Activated CD8-positive, alpha-beta T cell treated with anti-CD3 and anti-CD28 coated beads for 36 hours (primary cell): ENCODE measurements at places on chromosomes 2 and 18. TPM values are rescaled to one million over a fixed set of nuclear protein-coding genes. Genes with fewer than 3 reads are reported as not detected.

DNA sequence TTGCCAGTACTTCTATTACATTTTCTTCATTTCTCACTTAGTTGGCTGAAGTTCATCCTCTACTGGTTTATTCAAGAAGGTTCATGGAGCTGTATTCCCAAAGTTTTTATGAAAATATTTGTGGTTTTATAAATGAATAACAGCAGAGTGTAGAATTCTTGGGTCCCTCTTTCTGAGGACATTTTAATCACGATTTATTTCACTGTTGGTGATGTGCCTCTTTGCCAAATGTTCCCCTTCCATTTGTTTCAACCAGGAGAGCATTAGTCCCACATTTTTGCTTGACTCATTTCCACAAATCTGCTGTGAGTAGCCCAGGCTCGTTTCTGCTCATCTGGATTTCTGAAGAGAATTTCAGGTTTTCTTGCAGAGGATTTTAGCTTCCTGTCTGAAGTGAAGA is 20.8 kb downstream of the COPS7B start:
- peaks cover 2% of the 10 kb centered on the region for H3K4me1 ChIP-seq
- H3K36me3 ChIP-seq: peaks cover 20% of the 10 kb centered on the region
- no peaks in the 10 kb centered on the region for H3K27me3 ChIP-seq
- no peak overlapping the region for H3K4me3 ChIP-seq
- DNase-seq: no peak
- no peak overlapping the region for H3K27ac ChIP-seq

DNA sequence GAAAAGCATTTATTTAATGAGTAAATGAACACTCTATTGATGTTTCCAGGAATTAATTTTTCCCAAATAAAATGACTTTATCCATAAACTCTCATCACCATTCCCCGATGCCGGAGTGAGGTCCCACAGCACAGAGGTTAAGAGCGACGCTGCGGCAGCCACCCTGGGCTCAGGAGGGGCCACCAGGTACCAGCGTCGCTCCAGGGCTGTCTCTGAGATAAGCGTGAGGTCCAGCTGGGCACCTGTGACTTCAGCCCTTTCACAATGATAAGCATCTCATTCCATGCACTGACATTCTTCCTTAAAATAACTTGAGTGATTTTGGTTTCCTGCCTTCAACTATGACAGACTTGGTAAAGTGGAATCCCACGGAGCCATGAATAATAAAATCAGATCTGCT is 182.1 kb downstream of the TWIST2 start:
- no peak overlapping the region for H3K27ac ChIP-seq
- H3K4me3 ChIP-seq: no peak overlapping the region
- H3K4me1 ChIP-seq: no peaks in the 10 kb centered on the region

GRCh38 chr2:10329880-10330699 is 27.4 kb downstream of the HPCAL1 start:
- peaks cover 83% of the 10 kb centered on the region for H3K4me1 ChIP-seq
- H3K27ac ChIP-seq: peak overlapping the region; percentile 91

GRCh38 chr2:133500917-133501316 is 67.3 kb downstream of the NCKAP5 start:
- no peaks in the 10 kb centered on the region for H3K27me3 ChIP-seq
- DNase-seq: no peak
- H3K27ac ChIP-seq: no peak overlapping the region
- no peak overlapping the region for H3K4me3 ChIP-seq
- no peaks in the 10 kb centered on the region for H3K36me3 ChIP-seq
- H3K4me1 ChIP-seq: no peaks in the 10 kb centered on the region

- no peak overlapping the region for H3K27ac ChIP-seq
- peaks cover 41% of the 10 kb centered on the region for H3K27me3 ChIP-seq
- peaks cover 12% of the 10 kb centered on the region for H3K4me1 ChIP-seq
- no peak overlapping the region for H3K4me3 ChIP-seq
- H3K36me3 ChIP-seq: no peaks in the 10 kb centered on the region
Observed at GRCh38 chr2:120348134-120348736, 2.3 kb downstream of the INHBB start.

DNA sequence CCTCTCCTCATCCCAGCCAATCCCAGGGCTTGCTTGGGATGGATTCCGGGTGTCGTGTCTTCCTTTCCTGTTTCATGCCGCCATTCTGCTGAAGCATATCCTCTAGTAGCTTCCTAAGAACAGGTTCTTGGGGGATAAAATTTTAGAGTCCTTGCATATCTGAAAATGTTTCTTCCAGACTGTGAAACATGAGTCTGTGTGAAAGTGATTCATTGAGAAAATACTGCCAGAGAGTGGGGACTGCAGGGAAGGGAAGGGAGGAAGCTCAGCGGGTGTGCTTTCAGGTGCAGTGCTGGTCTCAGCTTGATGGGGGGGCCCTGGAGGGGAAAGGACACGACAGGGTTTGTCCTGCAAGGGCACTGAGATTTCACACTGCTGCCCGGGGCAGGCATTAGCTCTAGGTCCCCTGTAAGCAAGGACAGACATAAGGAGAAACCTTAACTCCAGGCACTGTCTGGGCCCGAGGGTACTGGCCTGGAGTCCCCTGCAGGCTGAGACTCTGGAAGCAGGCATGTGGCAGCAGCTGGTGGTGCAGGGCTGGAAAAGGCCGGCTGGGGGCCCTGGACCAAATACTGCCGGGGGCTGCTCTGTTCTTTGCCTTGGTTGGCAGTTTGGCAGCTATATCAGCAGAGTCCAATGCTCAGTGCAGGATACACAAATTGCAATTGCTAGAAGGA is 97.6 kb upstream of the HS6ST1 start:
- no peaks in the 10 kb centered on the region for H3K36me3 ChIP-seq
- no peak overlapping the region for H3K27ac ChIP-seq
- no peaks in the 10 kb centered on the region for H3K4me1 ChIP-seq
- H3K4me3 ChIP-seq: no peak overlapping the region
- DNase-seq: no peak
- peaks cover 1% of the 10 kb centered on the region for H3K27me3 ChIP-seq

DNMT3A gene
- total RNA-seq: 97.8 TPM

- no peak for DNase-seq
- H3K27ac ChIP-seq: no peak overlapping the region
- H3K36me3 ChIP-seq: no peaks in the 10 kb centered on the region
- peaks cover 2% of the 10 kb centered on the region for H3K27me3 ChIP-seq
- no peaks in the 10 kb centered on the region for H3K4me1 ChIP-seq
- H3K4me3 ChIP-seq: no peak overlapping the region
Observed at GRCh38 chr2:15889442-15890123, 50.8 kb upstream of the MYCN start.

CENPA gene
- total RNA-seq: 32.5 TPM

PID1 gene
- not detected for total RNA-seq

DNA sequence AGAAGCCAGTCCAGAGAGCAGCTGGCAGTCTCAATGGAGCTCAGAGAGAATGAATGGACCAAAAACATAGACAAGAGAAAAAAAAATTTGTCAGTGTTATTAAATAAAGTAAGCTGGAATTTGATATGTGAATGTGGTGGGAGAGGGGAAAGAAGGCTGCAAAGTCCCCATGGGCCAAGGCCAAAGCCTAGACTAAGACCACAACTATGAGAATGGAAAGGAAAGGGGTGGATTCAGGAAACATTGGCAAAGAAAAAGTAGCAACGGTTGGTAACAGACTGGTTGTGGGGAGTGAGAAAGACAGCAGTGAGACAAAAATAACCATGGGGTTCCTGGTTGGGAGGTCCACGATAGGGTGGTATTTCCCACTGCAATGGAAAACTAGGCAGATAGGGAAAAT is 47.0 kb downstream of the ZEB2 start:
- H3K36me3 ChIP-seq: peaks cover 1% of the 10 kb centered on the region
- no peak overlapping the region for H3K27ac ChIP-seq
- H3K4me3 ChIP-seq: no peak overlapping the region
- H3K27me3 ChIP-seq: no peaks in the 10 kb centered on the region

GRCh38 chr2:41400088-41400665 is 647.6 kb upstream of the PKDCC start:
- H3K27me3 ChIP-seq: no peaks in the 10 kb centered on the region
- H3K36me3 ChIP-seq: no peaks in the 10 kb centered on the region
- no peak overlapping the region for H3K4me3 ChIP-seq
- H3K27ac ChIP-seq: no peak overlapping the region
- peak; percentile 16 for DNase-seq

B3GNT7 gene
- 0.29 TPM for total RNA-seq
